ENCODE measurements at places on chromosomes 5 and 9.

DNA sequence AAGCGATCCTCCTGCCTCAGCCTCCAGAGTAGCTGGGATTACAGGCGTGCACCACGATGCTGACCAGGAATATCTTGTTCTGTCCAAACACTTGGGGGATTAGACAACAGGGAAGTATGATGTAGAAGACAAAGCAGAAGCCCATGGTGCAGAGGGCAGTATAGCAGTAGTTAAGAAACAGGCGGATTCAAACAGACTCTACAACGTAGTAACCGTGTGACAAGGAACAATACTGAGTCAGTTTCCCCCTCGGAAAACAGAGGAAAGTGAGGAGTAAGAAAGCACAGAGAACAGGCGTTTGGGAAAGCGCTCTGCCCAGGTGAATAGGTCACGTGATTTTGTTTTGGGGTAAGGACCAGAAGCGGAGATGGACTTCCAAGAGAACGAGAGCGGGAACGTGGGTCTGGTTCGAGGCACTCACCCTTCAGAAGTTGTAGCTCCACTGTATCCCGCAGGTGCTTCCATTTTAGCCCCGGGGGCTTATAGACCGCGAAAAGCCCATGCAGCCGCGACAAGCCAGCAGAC, 306 bp downstream of the TRUB2 start:
- DNase-seq: no peak

DNA sequence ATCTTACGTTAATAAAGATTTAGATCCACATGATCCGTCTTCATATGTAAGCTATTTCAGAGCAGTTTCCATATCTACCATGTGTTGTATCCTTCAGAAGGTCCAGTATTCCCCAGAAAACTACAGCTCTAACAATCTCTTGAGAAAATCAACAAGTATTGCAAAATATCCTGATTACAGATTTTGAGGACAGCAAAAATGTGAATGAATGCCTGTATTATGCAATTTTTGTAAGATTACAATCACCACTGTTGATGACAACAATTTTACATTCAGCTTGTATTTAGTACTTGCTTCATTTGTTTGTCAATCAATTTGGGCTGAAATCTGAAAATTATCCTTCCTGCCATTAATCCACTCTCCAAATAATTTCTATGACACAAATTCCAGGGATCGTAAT, 43.0 kb upstream of the FLT4 start:
- no peak for DNase-seq

DNA sequence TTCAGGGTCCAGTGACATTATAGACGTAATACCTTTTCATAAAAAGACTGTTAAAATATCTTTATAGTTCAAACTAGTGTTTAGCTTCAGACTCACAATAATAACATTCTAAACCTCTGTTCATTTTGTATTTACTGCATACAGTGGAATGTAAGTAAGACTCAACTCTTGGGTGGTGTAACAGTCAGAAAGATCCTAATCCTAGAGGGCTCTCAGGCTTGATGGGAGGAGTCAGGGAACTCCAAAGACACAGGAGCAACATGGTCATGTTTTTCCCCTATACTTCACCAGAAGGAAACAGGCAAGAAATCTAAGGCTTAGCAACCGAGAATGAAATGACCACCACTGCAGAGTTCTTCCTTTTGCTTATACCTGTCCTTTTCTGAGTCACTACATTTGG, 82.6 kb downstream of the MRPS27 start:
- no peak for DNase-seq

DNA sequence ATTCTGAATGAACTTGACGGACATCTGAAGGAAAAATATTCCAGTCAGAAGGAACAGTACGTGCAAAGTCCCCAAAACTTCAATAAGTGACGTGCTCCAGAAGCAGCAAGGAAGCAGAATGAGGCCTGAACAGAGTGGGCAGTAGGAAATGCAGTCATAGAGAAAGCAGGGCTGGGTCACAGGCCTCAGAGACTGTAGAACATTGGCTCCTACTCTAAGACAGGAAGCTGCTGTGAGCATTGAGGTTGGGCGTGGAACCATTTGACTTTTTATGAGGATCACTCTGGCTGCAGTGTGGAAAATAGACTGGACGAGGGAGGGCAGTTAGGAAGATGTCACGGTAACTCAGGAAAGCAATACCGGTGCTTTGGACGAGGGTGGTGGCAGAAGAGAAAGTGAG, 64.0 kb downstream of the DOCK8 start:
- no peak for DNase-seq

DNA sequence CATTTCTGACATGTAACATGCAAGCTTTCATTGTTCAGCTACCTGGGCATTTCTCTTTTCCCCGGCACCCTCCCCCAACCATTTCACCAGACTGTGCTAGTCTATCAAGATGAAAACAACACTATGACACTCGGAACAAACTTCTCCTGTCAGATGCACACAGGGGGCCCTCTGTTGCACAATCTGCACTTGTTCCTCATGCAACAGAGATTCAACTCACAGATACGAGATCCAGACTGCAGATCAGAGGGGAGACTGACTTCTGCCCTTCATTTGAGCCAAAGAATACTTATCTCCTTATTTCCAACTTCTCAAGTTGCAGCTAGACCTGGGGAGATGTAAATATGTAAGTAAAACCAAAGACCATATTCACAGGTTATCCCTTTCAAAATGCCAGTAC, 15.7 kb upstream of the FST start:
- DNase-seq: no peak

- DNase-seq: no peak
Observed at GRCh38 chr9:126217250-126217653, 109.4 kb upstream of the MVB12B start.
